ENCODE measurements at places on chromosomes 6 and 20. TPM values are rescaled to one million over a fixed set of nuclear protein-coding genes. Genes with fewer than 3 reads are reported as not detected.

TRIM38 gene
- total RNA-seq = 1.8 TPM

MATN4 gene
- 0.12 TPM for total RNA-seq

SF3B5 gene
- 183 TPM for total RNA-seq

MYMX gene
- total RNA-seq = not detected

GPRC6A gene
- total RNA-seq = not detected

C6orf52 gene
- total RNA-seq = 2.3 TPM

DBNDD2 gene
- total RNA-seq = 31.4 TPM

ARMH2 gene
- total RNA-seq = not detected

SAPCD1 gene
- total RNA-seq = 3.7 TPM
